HL-60 (cell line): ENCODE measurements at places on chromosomes 12 and 14.

DNA sequence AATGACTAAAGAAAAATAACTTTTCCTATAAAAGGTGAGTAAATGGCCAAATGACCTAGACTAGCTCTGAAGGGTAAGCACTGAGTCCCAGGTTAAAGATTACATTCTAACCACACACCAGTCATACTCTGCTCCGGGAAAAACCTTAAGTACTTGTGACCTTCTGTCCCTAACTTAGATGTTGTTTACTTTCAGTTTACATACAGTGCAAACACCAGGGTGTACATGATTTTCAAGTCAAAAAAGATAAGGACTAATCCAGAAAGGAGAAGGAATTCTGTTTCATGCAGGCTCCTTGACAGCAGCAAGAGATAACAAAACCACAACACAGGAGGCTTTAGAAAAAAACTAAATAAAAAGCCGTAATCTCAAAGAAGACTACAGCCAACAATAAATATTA lies 174.2 kb downstream of the PPM1H start:
- no peak for DNase-seq

GRCh38 chr14:94663965-94664704 lies 51.9 kb downstream of the SERPINA3 start:
- no peak for DNase-seq

DNA sequence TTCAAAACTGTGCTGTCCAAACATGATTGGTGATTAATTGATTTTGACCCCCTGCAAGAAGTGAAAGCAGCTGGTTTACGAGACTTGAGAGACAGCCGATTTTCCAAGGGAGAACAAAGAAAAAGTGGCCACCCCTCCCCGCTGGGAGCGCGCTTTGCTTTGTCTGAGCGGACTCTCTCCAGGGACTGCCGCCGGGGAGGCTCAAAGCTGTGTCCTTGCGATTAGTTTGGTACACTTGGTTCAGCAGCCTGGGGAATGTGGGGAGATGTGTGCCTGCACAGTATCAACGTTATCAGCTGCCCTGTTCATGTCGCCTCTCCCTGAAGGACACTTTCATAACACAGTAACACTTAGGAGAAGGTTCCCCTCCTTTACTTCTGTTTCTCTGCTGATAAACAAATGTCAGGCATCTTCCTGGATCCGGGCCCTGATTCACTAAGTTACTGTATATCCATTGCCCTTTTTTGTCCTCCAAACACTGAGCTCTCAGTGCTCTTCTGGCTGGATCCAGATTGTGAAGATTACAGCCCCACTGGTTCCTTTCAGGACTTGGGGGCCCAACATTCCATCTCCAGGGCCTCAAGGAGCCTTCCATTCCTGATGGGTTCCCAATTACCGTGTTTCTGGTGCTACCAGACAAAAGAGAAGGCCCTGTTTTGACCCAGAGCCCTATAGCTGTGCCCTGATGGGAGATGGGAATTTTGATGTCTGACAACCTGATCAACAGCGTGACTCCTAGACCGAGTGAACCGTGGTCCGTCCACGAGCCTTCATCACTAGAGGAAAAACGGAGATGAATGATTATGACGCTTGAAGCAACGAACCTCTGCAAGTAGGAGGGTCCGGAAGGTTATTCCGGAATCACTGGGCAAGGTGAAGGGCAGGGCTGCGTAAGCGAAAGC lies 31.7 kb upstream of the TUBA1C start:
- no peak for DNase-seq

- no peak for DNase-seq
Observed at GRCh38 chr14:24377657-24378056, 9.7 kb downstream of the NFATC4 start.

DNA sequence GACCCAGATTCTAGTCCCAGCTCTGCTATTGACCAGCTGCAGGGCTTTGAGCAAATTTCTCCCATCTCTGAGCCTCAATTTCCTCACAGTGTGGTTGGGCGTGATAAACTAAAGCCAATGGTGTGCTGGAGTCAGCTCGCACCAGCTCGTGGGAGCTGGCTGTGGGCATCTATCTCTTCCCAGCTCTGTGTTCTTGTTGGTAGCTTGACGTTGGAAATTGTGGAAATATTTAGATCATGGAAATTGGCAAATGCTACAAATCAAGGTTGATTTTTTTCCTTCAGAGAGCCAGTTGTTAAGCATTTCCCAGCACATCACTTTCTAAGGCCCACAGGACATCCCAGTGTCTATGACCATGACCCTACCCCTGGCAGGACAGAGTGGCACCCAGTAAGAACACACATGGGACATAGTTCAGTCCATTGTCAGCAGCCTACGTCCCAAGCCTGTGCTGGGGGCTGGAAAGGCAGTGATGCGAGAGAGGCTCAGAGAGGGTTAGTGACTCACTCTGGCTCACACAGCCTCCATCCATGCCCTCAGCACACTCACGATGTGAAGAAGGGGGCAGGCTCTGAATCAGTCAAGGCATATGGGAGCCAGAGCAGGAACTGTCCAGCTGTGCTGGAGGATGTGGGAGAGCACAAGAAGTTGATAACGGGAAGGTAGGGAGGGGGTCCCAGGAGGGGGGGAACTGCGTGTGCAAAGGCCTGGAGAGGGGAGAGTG lies 77.6 kb downstream of the LGMN start:
- DNase-seq, result no peak

- no peak for DNase-seq
Observed at GRCh38 chr12:29492891-29493290, 4.6 kb downstream of the OVCH1 start.

DNA sequence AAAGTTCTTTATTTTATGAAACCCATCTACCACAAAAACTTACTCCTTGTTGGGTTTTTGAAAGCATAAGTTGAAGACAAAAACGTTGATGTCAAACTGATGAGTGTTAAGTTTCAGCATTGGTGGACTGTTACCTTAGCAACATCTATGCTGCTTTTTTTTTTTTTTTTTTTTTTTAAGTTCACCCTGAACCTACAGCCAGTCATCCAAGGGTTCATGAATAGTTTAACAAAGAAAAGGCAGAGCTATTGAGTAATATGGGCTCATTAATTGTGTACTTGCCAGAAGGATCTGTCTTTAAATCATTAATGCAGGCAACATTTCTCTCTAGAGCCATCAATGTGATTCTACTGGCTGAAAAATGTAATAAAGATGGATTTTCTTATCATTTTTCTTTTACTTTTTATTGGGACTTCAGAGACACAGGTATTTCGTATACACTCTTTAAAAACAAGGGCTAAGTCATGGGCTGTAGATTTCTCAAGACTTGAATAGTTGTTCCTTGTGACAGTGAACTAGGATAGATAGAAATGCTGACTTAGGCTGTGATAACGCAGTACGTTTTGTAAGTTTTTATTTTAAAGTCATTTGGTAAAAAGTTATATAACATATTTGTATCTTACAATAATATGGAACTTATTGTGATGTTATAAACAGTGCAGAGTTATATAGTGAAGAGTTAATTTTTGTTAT lies at the start of gene PTPRQ:
Gene PTPRQ, plus strand, starts transcription at position 262 of the 693 bp plus-strand sequence. Its CDS starts 111 bp downstream, at position 373.
- DNase-seq, result no peak

DNA sequence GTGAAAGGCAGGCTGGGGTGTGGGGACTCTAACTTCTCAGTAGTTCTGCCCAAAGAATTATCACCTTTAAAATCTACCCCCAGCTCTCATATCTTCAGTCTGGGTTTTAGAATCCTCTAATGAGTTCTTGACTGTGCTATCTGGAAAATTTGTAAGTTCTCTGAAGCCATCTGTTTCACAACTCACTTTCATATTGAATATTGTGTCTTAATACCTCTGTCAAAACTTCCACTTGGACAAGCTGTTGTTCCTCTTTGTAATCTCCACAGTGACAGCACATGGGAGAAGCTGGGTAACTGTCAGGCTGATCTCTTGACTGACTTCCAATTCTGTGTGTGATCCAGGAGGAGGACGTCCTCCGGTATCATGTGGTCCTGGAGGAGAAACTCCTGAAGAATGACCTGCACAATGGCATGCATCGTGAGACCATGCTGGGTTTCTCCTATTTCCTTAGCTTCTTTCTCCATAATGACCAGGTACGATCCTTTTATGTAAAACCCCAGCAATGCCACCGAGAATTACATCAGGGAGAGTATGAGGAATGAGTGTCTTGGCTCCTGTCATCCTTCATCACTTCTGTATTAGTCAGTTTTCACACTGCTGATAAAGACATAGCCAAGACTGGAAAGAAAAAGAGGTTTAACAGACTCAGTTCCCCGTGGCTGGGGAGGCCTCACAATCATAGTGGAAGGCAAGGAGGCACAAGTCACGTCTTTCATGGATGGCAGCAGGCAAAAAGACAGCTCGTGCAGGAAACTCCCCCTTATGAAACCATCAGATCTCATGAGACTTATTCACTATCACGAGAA lies 111.9 kb downstream of the STAB2 start:
- DNase-seq, result peak; percentile 23

GRCh38 chr12:69239922-69240630 lies 707 bp downstream of the CPSF6 start:
- DNase-seq, result no peak

DNA sequence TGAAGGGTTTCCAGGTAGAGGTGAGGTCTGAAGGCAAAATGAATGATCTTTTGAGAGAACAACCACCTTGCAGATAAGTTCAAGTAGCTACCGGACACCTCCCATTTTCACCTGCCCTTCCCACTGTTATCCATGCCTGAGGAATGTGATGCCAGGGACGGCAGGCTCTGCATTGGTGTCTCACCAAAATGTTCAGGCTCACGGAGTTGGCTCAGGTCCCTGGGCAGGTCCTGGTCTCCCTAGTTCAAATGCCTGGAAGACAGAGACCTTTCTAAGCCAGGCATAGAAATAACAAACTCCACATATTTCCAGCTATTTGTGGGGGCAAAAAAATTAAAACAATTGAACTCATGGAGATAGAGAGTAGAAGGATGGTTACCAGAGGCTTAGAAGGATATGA lies 36.0 kb downstream of the TMEM63C start:
- DNase-seq, result no peak

DNA sequence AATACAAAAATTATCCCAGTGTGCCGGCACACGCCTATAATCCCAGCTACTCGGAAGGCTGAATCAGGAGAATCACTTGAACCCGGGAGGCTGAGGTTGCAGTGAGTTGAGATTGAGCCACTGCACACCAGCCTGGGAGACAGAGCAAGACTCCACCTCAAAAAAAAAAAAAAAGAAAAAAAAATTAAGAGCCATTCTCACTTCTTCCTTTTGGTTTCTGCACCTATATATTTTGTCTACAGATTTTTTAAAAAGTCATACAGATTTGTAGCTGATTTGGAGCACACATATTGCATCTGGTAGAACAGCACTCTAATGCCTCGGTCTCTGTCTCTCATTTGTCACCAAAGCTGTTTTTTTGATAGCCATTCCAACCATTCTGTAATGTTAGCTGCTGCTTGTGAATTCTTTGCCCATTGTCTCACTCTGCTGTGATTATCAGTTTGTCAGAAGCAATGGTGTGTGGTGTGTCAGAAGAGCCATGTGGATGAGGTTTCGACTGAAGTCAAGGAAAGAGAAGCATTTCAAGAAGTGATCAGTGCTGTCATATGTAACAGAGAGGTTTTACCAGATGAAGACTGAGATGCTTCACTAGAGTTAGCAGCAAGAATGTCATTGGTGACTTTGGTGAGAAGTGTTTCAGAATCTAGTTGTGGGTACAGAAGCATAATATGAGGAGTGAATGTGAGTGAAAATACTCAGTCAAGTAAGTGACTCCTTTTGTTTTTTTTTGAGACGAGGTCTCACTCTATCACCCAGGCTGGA lies 8.7 kb upstream of the KTN1 start:
- DNase-seq, result no peak

- no peak for DNase-seq
Observed at GRCh38 chr12:69501154-69501895, 31.1 kb downstream of the FRS2 start.

DNA sequence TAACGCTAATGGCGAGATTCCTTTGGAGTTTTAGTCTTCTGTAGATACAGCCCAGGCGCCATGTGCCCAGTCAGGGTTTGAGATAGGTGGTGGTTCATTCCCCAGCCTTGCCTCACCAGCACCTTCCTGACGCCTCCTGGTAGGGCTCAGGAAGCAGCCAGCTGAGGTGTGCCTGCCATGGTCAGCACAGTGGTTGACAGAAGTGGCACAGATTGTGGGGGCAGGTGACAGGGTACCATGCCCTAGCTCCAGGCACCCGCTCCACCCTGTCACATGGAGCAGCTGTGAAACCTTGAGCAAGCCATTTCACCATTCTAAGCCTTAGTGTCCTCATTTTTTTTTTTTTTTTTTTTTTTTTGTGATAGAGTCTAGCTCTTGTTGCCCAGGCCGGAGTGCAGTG lies 45.6 kb downstream of the EVL start:
- no peak for DNase-seq

DNA sequence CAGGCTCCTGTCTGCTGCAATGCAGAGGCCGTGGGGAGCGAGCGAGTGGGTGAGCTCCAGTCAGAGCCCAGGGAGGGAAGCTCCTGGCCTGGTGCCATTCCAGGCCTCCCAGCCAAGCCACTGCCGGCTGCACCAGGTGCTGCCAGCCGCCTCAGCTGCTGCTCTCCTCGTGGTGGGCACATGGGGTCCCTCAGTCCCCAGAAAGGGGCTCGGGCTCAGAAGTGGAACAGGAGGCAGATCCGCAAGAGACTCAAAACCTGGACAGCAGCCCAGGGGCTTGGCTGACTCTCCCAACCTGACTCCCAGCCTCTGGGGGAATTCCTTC lies 2.4 kb downstream of the ABCB9 start:
- DNase-seq, result no peak

DNA sequence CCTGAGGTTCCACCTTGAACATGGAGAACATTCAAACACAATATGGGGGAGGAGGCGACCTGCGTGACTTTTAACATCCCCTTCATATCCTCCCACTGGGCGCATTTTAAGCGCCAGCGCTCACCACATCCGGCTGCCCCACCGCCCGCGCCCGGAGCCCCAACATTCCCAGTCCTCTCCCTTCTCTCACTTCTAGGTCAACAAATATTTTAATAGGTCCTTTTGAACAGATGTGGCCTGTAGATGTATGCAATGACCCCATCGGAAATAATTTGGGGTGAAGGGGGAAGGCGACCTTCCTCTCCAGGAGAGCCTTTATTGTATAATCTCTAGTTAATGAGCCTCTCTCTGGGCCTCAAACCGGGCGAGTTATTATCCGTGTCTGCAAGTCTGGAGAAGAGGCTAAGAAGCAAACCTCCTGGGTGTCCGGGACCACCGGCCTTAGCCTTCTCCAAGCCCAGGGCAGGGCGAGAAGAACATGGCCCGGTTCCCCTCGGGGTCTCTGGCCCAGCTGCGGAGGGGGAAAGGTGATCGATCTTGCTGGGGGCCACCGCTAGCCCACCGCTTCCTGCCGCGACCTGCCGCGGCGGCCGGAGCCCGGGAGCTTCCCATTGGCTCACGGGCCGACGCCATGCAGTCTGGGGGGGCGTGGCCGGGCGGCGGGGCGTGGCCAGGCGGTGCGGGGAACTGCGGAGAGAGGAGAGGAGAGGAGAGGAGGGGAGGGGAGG lies 83.2 kb upstream of the HMGA2 start:
- peak; percentile 46 for DNase-seq

GRCh38 chr12:3536096-3536875 lies 45.3 kb downstream of the PRMT8 start:
- DNase-seq, result no peak

DNA sequence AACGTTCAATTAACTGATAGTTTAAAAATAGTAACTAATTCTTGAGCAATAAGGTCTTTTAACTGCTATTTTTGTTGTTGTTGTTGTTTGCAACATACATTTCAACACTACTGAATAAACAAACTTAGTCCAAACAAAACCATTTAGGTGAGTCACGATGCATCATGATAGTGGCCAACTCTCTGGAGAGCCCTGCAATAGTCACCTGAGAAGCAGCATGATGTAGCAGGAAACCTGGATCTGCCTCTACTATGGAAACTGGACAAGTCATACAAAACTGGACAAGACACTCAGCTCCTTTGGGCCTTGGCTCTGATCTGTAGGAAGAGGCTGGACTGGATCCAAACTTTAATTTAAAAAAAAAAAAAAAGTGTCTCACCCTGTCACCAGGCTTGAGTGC lies 117.3 kb downstream of the MED13L start:
- DNase-seq, result no peak

- DNase-seq, result no peak
Observed at GRCh38 chr14:73829526-73830431, 21.9 kb upstream of the PTGR2 start.
